ENCODE measurements at places on chromosomes 3 and 15. TPM values are rescaled to one million over a fixed set of nuclear protein-coding genes. Genes with fewer than 3 reads are reported as not detected.
A peak's percentile ranks its signal among the peaks of the same experiment; 100 is the strongest.

The LYZL4 gene
- total RNA-seq: not detected

The SPSB4 gene
- not detected for total RNA-seq

The SECISBP2L gene
- total RNA-seq: 93.7 TPM

The SNX22 gene
- 0.41 TPM for total RNA-seq

The CHRFAM7A gene
- total RNA-seq: 11.7 TPM

The GOLGA8O gene
- 35.5 TPM for total RNA-seq

The PPARG gene
- total RNA-seq: 0.21 TPM

The PIF1 gene
- total RNA-seq: 6.2 TPM

The CAPN7 gene
- total RNA-seq: 52.8 TPM

GRCh38 chr3:54146506-54147239 is 24.3 kb downstream of the CACNA2D3 start:
- no peaks in the 10 kb centered on the region for H3K36me3 ChIP-seq
- no peaks in the 10 kb centered on the region for H3K27me3 ChIP-seq
- no peak overlapping the region for H3K4me3 ChIP-seq
- DNase-seq: no peak
- no peaks in the 10 kb centered on the region for H3K4me1 ChIP-seq

GRCh38 chr15:32884146-32884545 is 166.3 kb downstream of the GREM1 start:
- H3K4me1 ChIP-seq: no peaks in the 10 kb centered on the region
- DNase-seq: no peak
- H3K27ac ChIP-seq: no peak overlapping the region
- H3K4me3 ChIP-seq: no peak overlapping the region

GRCh38 chr3:113585720-113586119 is 53.4 kb downstream of the SIDT1 start:
- H3K4me1 ChIP-seq: no peaks in the 10 kb centered on the region
- DNase-seq: no peak
- H3K27ac ChIP-seq: no peak overlapping the region

GRCh38 chr3:61158216-61158615 is 93.0 kb downstream of the FHIT start:
- H3K27ac ChIP-seq: no peak overlapping the region
- no peak overlapping the region for H3K4me3 ChIP-seq
- H3K27me3 ChIP-seq: peaks cover 2% of the 10 kb centered on the region
- no peak for DNase-seq
- H3K4me1 ChIP-seq: no peaks in the 10 kb centered on the region

DNA sequence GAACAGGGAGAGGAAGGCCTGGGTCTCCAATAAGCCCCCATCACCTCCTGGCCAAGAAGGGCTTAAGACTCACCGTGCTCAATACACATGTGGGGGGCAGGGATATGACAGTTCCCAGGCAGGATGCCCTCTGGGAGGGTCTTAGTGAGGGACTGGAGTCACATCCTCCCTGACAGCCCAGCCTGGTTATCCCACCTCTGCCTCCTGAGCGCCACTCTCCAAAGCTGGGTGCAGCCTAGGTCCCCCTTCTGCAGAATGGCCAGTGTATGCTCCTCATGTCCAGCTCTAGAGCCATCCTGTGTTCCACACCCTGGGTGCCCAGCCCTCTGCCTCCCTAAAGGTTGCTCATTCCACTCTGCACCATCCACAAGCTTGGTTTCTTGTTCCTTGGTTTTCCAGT is 1.2 kb upstream of the SHISA5 start:
- no peak for DNase-seq
- no peaks in the 10 kb centered on the region for H3K36me3 ChIP-seq
- H3K4me3 ChIP-seq: no peak overlapping the region
- no peak overlapping the region for H3K27ac ChIP-seq

GRCh38 chr3:53224536-53224935 is 31.3 kb downstream of the TKT start:
- peaks cover 51% of the 10 kb centered on the region for H3K36me3 ChIP-seq
- no peak overlapping the region for H3K4me3 ChIP-seq
- H3K27me3 ChIP-seq: no peaks in the 10 kb centered on the region
- H3K27ac ChIP-seq: no peak overlapping the region
- no peaks in the 10 kb centered on the region for H3K4me1 ChIP-seq
- DNase-seq: no peak

GRCh38 chr3:123871946-123872345 is 12.2 kb downstream of the MYLK start:
- no peak for DNase-seq
- no peaks in the 10 kb centered on the region for H3K4me1 ChIP-seq
- H3K4me3 ChIP-seq: no peak overlapping the region
- no peaks in the 10 kb centered on the region for H3K27me3 ChIP-seq
- H3K36me3 ChIP-seq: no peaks in the 10 kb centered on the region
- no peak overlapping the region for H3K27ac ChIP-seq

DNA sequence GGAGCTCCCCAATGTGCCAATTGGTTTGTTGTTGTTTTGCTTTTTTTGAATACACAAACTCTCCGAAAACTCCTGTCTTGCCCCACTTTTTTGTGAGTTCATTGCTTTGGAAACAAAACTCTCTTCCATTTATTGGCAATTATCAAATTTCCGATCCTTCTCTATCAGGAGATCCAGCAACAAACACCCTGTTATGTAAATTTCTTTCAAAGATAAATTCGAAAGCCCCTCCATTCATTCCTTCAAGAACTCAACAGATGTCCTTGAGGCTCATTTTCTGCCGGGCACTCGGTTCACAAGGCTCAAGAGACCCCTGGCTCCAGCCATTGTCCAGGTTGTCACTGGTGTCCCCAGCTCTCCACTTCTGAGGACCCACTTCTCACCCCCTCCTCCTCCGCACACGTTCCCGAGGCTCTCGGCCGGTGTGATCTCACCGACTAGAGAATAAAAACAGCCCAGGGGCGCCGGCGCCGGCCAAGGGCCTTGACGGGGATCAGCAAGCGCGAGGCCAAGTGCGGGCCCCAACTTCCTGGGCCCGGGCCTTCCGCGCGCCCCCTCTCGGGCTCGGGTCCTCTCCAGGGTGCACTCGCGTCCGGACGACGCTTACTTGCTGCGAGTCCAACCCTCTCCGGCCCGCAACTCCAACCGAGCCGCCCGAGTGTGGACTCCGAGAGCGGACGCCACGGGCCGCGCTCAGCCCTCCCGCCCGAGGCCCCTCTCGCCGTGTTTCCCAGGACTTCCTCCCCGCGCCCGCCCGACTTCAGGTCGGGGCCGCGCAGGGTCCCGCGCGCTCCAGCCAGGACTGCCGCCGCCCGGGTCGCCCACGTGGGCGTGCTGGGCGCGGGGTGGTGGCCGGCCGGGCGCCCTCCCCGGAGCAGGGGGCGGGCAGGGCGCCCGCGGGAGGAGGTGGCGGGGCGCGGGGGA is 533 bp upstream of the SMAD3 start:
- H3K27ac ChIP-seq: peak overlapping the region; percentile 43
- H3K4me1 ChIP-seq: peaks cover 47% of the 10 kb centered on the region
- H3K27me3 ChIP-seq: no peaks in the 10 kb centered on the region

- no peak for DNase-seq
- H3K27me3 ChIP-seq: no peaks in the 10 kb centered on the region
- no peak overlapping the region for H3K4me3 ChIP-seq
These were observed 134.0 kb downstream of the MFSD1 start for GRCh38 chr3:158935846-158936245.

DNA sequence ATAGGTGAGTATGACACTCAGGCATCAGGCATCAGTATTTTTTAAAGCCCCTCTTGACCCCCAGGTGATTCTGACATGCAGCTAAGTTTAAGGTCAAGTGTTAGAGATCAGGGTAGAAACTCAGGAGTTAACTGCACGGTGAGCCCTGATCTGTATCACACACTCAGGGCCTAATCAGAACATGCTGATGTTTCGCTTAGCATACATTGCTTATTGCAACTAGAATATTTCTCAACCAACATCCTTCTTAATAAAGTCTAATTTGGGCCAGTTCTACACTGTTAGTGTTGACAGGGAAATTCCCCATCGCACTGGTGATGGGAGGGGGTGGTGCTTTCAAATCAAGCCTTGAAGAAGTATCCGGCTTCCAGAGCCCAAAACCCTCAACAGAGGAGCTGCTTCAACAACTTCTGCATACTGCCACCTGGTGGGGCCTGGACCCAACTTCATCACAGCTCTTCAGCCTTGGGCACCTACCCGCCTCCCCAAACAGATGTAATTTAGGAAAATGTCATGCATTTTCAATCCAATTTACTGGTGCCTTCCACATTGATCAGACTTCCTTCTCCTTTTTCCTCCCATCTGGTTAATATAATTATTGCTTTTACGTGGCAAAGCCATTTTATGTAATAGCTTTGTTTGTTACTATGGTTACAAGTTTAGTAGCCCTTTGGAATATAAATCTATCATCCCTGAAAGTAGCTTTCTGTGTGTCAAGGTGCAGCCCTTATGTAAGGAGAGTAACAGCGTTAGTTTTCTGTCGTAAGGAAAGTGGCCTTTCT is 312.2 kb downstream of the RORA start:
- peak; percentile 96 for DNase-seq
- H3K4me3 ChIP-seq: no peak overlapping the region
- peak overlapping the region; percentile 12 for H3K27ac ChIP-seq
- no peaks in the 10 kb centered on the region for H3K36me3 ChIP-seq
- no peaks in the 10 kb centered on the region for H3K27me3 ChIP-seq

GRCh38 chr3:35707904-35708303 is 68.6 kb downstream of the ARPP21 start:
- DNase-seq: no peak
- no peak overlapping the region for H3K4me3 ChIP-seq
- H3K27ac ChIP-seq: no peak overlapping the region
- no peaks in the 10 kb centered on the region for H3K36me3 ChIP-seq
- H3K4me1 ChIP-seq: no peaks in the 10 kb centered on the region
- no peaks in the 10 kb centered on the region for H3K27me3 ChIP-seq

- H3K36me3 ChIP-seq: no peaks in the 10 kb centered on the region
- no peak for DNase-seq
- no peaks in the 10 kb centered on the region for H3K27me3 ChIP-seq
- no peaks in the 10 kb centered on the region for H3K4me1 ChIP-seq
- H3K27ac ChIP-seq: no peak overlapping the region
- H3K4me3 ChIP-seq: no peak overlapping the region
These were observed 54.7 kb upstream of the ATP13A3 start for GRCh38 chr3:194541483-194541882.

GRCh38 chr3:180762866-180763265 is 83.6 kb upstream of the CCDC39 start:
- no peaks in the 10 kb centered on the region for H3K4me1 ChIP-seq
- DNase-seq: no peak
- H3K27ac ChIP-seq: no peak overlapping the region

DNA sequence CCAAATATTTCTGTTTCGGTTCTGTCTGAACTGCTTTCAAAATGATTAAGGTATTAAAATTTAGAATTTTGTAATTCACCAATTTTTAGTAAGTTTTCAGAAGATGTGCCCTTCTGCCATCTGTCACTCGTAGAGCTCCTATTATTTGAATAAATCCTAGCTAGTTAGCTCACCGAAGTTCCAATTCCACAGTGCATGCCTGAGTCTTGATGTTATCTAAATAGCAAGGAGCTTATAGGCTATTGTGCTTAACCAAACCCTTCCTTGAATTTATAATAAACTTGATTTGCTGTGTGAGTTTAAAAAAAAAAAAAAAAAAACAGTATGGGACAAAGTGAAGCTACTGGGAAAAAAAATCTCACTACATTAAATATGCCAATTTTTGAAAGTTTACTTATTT is 18.7 kb downstream of the ATP13A3 start:
- H3K27me3 ChIP-seq: no peaks in the 10 kb centered on the region
- H3K27ac ChIP-seq: no peak overlapping the region
- H3K4me1 ChIP-seq: no peaks in the 10 kb centered on the region
- no peak for DNase-seq

- H3K27me3 ChIP-seq: no peaks in the 10 kb centered on the region
- peaks cover 6% of the 10 kb centered on the region for H3K4me1 ChIP-seq
- H3K27ac ChIP-seq: no peak overlapping the region
- H3K36me3 ChIP-seq: no peaks in the 10 kb centered on the region
- H3K4me3 ChIP-seq: no peak overlapping the region
These were observed 65.0 kb downstream of the ANP32A start for GRCh38 chr15:68755731-68756130.

GRCh38 chr15:46556559-46557379 is 921.9 kb downstream of the SQOR start:
- no peaks in the 10 kb centered on the region for H3K36me3 ChIP-seq
- no peak overlapping the region for H3K27ac ChIP-seq
- no peak overlapping the region for H3K4me3 ChIP-seq
- no peak for DNase-seq

DNA sequence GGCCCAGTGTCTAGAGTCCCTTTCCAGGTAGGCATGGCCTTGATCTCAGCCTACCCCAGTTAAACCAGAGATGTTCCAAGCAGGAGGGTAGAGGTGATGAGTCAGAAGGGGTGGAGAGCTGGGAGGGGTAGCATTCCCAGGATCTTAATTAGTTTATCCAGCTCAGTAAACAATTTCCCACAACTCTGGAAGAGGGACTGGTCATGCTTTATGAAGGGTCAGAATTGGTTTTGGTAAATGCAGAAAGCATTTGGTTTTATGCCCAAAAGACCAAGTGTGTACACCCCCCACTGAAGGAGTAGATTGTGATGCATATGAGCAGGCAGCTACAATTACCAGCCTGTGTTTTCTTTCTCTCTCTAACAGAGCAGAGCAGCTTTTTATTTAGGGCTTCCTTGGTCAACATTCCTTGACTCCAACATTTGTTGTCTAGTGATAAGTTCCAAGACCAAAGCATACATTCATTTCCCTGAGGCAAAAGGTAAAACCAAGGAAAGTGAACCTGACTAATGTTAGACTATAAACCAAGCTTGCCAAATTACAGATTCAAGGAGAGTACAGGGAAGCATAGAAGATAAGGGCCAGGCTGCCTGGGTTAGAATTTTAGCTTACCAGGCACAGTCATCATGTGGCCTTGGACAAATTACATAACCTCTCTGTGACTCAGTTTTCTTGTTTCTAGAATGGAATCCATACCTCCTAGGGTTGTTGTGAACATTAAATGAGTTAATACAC is 17.6 kb downstream of the EXOSC7 start:
- peaks cover 53% of the 10 kb centered on the region for H3K36me3 ChIP-seq

- H3K27ac ChIP-seq: no peak overlapping the region
- peaks cover 9% of the 10 kb centered on the region for H3K36me3 ChIP-seq
- no peaks in the 10 kb centered on the region for H3K27me3 ChIP-seq
- DNase-seq: no peak
These were observed 11.7 kb downstream of the TPRA1 start for GRCh38 chr3:127578802-127579201.

DNA sequence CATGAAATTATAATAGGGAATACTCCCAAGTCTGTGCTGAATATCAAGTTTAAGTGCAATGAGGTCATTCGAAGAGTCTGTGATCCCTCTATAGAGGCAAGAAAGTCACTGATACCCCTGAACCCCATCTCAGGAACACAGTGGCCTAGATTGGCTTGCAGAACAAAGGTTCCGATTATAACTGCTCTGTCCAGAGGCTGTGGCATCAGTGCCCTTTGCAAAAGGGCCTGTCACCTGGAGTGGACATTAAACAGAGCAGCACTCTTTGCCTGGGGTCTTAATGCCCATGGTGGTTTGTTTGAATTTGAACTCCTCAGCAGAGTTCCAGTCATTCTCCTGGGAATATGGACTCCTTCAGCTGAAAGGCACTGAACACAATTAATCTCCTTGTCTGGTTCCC is 93.9 kb upstream of the SLCO3A1 start:
- no peaks in the 10 kb centered on the region for H3K36me3 ChIP-seq
- H3K27ac ChIP-seq: no peak overlapping the region
- H3K27me3 ChIP-seq: no peaks in the 10 kb centered on the region
- H3K4me3 ChIP-seq: no peak overlapping the region

- H3K4me1 ChIP-seq: no peaks in the 10 kb centered on the region
- H3K4me3 ChIP-seq: no peak overlapping the region
- H3K27me3 ChIP-seq: no peaks in the 10 kb centered on the region
- H3K27ac ChIP-seq: no peak overlapping the region
These were observed 111.3 kb downstream of the MEGF11 start for GRCh38 chr15:66142285-66142684.
